ENCODE measurements at places on chromosomes 12 and 14.

DNA sequence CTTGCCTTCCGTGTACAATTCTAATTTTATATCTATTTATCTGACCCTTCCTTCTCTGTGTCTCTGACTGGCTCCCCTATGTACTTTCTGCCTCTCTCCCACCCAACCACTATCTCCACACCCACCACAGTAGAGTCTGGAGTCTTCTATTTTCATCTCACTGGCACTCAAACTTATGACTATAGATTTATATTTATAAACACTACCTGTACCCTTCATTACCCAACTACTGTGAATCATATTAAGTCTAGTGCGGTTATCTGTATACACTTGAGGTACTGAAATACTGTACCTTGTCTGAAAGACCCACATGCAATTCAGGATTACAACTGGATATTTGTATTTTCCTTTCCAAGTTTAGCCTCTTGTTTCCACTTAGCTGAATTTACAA, 36.1 kb downstream of the ATP2B1 start:
- no peak for DNase-seq

- DNase-seq = no peak
Observed at GRCh38 chr12:96483116-96483515, 6.3 kb upstream of the CFAP54 start.

- no peak for DNase-seq
Observed at GRCh38 chr14:50728836-50729235, 60.7 kb upstream of the SAV1 start.

GRCh38 chr14:23643533-23644194, 7.5 kb downstream of the DHRS2 start:
- DNase-seq = no peak
